Skin of body (tissue), 3 donors: ENCODE measurements at places on chromosomes 6 and 20. TPM values are rescaled to one million over a fixed set of nuclear protein-coding genes. Genes with fewer than 3 reads are reported as not detected.

The PRDM13 gene
- total RNA-seq = not detected

DNA sequence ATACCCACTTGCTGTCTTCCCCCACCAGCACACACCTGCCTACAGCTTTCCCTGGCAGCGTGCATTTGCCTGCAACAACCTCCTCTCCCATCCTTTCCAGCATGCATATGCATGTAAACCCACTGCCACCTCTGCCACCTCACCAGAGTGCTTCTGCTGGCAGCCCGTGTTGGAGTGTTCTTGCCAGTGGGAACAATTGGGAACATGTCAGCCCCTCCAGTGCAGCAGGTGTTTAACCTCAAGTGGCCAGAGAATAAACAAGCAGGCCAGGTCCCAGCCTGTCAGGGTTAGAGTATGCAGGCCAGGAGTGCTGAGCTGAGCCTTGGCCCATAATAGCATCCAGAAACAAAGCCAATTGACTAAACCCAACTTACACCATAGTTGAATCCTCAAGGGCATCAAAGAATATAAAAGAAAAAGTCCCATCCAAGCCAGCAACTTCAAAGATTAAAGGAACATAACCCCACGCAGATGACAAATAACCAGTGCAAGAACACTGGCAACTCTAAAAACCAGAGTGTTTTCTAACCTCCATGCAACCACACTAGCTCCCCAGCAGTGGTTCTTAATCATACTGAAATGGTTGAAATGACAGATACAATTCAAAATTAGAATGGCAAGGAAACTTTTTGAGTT is 1212.1 kb upstream of the CITED2 start:
- DNase-seq = no peak

The TRDN gene
- 25.3 TPM for total RNA-seq

- DNase-seq = no peak
Observed at GRCh38 chr6:33589392-33589730, 9.3 kb upstream of the BAK1 start.

The PPP1R3D gene
- 5.3 TPM for total RNA-seq

DNA sequence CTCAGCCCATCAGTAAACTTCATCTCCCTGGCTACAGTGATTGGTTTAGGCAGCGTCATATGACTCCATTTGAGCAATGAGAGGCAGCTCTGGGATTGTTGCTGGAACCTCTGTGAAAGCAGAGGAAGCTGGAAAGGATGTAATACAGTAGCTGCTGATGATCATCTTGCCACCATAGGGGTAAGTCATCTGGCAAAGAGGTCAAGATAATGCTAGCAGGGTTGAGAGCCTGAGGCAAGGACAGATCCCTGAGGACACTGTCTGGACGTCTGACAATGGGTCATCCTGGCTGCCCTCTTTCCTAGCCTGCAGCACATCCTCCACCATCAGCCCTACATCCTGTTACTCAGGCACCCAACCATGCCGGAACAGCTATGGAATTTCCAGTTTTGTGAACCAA is 25.5 kb upstream of the FKBP1A start:
- DNase-seq = no peak

The CST4 gene
- total RNA-seq = not detected

GRCh38 chr6:121201105-121201504 is 133.2 kb downstream of the TBC1D32 start:
- no peak for DNase-seq

DNA sequence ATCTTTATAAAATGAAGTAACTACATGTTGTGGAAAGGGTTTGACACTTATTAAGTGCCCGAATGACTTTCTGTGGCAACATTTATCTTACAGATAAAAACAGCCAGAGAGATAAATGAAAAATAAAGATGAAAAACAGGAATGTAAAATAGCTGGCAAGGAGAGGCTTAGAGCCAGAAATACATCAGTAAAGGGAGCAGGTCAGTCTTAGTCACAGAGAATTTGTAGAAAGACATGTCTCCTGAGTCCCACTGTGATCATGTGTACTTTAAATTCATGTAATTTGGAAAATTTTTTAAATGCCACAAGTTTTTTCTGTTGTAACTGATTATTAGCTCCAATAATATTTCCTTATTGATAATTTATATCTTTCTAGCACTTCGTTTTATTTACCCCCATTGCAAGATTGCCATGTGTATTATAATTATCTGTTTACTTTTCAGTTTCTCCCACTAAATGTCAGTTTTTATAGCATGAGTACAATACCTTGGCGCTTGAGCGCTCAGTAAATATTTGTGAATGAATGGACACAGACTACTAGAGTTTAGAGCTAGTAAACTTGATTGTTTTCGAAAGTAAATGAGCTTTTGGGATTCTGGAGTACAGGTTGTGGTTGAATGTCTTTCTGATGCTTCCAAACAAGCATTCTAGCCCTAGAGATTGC is 15.2 kb downstream of the TAB2 start:
- no peak for DNase-seq

- no peak for DNase-seq
Observed at GRCh38 chr6:100538086-100538485, 73.4 kb upstream of the SIM1 start.

GRCh38 chr6:68701159-68701558 is 66.1 kb downstream of the ADGRB3 start:
- no peak for DNase-seq

- DNase-seq = no peak
Observed at GRCh38 chr20:59634435-59635005, 30.2 kb downstream of the PHACTR3 start.

DNA sequence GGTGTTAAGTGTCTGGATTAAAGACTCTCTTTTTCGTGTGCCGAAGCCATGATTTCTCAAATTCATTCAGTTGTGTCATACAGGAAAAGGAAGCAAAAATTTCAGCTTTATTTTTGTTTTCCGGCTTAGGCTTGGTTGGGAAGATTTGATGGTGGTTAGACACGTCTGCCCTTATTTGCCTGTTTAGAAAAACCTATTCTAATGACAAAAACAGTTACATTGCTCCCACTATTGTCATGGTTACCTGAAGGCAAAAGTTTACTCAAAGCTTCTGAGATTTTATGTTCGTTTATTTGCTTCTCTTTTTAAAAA is 982 bp downstream of the DNAJC5 start:
- DNase-seq = no peak

The ZC2HC1B gene
- total RNA-seq = not detected

The ADGRF1 gene
- 0.10 TPM for total RNA-seq

The PARD6B gene
- total RNA-seq = 9.3 TPM

DNA sequence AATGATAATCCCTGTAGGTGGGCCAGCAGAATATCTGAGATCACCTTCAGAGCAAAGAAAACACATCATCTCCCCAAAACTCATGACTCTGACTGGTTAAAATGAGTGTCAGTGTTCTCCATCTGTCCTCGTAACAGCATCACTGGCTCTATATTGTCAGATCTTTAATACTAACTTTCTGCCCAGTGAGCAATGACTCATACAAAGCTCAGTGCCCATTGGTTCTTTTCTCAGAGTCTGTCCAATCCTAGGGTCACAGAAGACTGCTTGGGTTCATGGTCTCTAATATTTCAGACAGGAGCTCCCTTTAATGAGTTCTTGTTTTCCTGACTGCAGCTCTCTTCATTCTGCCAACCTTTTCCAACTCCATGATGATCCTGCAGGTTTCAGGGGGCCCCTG is 36.4 kb downstream of the HLA-DPB1 start:
- DNase-seq = peak; percentile 58

DNA sequence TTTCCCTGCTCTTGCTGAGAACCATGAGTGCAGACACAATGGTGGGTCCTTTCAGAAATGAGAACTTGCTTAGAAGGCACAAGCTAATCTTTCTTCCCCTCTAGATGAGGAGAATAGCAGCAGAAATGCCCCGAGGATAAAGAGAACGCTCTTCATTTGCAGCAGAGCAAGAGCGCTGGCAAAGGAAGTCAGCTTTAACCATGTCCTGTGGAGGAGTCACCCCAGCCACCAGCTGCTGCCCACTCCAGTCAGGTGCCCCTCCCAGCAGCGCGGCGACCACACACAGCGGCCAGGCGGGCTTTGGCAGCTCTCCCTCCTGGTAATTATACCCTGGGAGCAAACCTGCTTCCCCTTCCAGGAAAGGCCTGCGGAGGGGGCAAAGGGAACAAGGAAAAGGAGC is 42.4 kb upstream of the EMILIN3 start:
- no peak for DNase-seq

DNA sequence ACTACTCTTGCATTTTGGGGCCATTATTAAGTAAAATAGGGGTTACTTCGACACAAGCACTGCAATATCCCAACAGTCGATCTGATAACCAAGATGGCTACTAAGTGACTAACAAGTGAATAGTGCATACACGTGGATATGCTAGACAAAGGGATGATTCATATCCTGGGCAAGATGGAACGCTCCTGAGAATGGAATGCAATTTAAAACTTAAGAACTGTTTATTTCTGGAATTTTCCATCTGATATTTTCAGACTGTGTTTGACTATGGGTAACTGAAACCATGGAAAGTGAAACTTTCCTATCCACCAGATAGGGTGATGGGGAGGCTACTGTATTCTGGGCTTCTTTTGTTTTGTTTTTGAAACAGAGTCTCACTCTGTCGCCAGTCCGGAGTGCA is 66.5 kb downstream of the ILRUN start:
- DNase-seq = no peak
